Transverse colon (tissue), 4 donors: ENCODE measurements at places on chromosomes 12 and 14. TPM values are rescaled to one million over a fixed set of nuclear protein-coding genes. Genes with fewer than 3 reads are reported as not detected.

The ERP27 gene
- 2.6 TPM for total RNA-seq

The ARHGAP9 gene
- total RNA-seq, result 87.2 TPM

The POLE gene
- 57.0 TPM for total RNA-seq

The HOXC12 gene
- not detected for total RNA-seq

The RNASE4 gene
- total RNA-seq, result 78.6 TPM

GRCh38 chr12:103392722-103393121, 103.0 kb downstream of the C12orf42 start:
- DNase-seq, result no peak

- DNase-seq, result no peak
Measured at GRCh38 chr12:54028314-54029201, at the start of gene HOXC6. HOXC6 (plus strand) TSS chr12:54028440; CDS start chr12:54028522, 82 bp downstream.

DNA sequence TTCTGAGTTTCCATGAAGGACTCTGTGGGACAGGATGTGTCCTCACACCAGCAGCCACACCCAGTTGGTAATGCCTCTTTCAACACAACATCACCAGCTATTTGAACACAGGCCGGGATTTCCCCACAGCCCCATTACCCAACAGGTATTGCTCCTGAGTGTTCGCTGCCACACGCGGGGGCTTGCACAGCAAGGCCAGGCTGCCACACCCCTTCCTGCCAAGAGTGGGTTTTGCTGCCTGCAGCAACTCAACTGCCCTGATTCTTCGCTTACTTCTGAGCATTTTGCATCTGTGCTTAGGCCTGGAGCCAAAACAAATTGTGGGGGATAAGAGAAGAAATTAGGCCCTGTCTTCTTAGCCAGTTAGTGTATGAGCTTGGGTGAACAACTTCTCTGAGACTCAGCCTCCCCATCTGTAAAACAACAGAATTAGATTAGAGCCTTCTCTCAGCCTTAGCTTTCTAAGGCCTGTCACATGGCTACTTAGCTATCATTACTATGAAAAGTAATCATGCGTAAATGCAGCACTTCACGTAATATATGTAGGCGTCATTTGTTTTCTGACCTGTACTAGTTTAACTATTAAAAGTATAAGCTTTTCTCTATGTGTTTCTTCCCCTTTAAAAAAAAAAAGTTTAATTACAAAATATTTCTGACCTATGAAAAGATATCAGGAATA, 20.0 kb downstream of the CKAP4 start:
- peak; percentile 39 for DNase-seq

DNA sequence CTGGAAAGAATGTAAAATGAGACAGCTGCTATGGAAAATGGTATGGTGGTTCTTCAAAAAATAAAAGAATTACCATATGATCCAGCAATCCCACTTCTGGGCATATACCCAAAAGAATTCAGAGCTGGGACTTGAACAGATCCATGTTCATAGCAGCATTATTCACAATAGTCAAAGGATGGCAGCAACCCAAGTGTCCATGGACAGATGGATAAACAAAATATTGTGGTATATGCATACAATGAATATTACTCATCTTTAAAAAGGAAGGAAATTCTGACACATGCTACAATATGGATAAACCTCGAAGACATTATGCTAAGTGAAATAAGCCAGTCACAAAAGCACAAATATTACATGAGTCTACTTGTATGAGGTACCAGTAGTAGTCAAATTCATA, 9.1 kb downstream of the RAB2B start:
- DNase-seq, result no peak

DNA sequence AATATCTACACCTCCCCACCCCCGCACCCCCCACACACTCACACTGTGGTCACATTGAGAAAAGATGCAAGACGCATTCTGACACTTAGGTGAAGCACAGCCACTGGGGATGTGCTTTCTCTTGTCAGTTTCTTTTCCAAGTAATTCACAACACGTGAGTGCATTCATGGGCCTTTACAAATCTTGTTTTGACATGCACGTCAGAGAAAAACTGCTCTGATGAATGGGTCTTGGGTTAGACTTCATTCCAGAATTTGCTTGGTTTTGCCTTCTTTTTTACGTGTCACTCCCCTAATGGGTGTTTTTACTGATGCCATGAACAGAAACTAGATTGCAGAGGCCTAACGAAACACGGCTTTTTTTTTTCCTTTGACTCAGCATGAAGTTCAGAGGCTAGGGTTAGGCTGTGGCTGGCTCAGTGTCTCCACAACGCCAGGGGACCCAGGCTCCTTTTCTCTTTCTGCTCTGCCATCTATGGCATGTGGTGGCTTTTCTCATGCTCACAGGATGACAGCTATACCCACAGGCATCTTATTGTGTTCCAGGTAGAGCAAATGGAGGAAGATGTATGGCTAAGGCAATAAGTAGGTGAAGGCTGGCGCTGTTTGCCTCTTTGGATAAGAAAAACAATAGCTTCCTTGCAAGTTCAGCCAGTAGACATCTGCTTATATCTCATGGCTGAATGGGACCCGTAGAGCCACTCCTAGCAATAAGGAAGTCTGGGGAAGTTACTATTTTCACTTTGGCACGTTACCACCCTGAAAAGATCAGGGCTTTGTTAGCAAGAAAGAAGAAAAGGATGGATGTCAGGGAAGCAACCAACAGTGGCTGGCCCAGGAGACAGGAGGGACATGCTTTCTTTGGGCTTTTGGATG, 253.3 kb downstream of the SLC15A4 start:
- DNase-seq, result peak; percentile 14

GRCh38 chr12:6228535-6229223, 28.5 kb downstream of the CD9 start:
- DNase-seq, result peak; percentile 69

DNA sequence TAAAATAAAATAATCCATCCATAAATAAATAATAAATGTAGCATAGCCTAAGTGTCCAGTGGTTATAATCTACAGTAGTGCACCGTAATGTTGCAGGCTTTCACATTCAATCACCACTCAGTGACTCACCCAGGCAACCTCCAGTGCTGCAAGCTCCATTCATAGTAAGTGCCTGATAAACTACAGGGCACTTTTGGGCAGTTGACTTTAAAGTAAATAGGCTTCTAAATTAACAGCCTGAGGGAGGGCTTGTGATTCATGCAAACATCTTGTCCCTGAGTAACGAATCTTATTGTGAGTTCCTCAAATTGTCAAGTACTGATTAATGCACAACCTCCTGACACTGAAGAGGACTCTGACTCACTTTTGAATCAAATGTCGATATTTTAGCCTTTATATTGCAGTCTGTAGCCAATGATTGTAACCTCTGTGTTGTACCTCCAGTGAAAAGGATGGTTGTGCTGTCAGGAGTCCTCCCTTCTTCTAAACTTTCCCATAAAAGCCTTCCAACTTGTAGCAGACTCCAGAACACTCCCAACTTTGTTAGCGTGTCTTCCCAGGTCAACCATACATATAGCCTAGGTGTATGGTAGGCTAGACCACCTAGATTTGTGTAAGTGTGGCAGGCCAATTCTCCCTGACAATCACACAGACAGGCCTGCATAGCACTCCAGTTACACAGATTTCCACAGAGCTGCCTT, 55.0 kb upstream of the BICD1 start:
- no peak for DNase-seq
